ENCODE measurements at places on chromosomes 3 and 15.
A peak's percentile ranks its signal among the peaks of the same experiment; 100 is the strongest.

DNA sequence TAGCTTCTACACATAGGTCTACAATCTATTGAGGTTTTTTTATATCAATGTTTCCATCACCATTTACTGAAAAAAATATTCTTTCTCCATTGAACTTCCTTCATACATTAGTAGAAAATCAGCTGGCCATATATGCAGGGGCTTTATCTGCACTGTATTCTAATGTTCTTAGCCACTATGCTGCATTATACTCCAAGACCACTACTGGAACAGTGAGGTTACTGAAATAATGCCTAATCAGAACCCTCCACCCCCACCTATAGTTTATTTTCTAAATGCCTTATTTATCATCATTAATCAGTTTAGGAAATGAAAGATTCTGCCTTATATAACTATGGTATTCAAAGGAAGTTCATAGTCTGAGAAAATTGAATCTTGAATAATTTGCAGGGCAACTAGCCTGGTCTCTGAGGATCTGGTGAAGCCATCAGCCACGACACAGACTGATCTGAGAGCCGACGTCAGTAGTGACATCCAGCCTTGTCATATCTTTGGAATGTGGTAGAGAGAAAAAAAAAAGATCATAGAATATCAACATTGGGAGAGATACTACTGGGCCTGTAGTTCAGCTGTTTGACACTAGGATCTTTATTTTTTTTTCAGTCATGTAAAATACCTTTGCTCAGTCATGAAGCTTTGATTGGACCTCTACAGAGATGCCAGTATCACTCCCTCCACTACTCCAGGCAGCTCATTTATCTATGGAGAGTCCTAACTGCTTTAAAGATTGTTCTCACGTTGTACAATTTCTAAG lies 66.6 kb downstream of the P3H2 start:
- DNase-seq: no peak

- DNase-seq: no peak
Measured at GRCh38 chr15:96670389-96670788, 339.9 kb downstream of the NR2F2 start.

DNA sequence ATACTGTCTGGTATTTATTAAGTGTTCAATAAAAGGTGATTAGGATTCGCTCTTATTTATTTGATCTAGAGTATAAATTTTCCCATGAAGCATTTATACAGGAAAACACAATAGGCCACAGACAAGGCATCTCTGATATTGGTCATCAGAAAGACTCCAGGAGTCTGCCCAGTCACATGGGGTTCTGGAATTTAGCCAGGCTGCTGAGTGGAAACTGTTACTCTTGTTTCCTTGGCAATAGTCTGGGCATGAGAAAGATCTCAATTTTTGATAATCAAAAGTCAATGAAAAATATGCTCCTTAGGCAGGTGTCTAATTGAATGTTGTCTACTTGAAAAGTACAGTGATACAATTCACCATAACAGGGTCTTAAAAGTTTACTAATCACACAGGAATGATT lies 161.2 kb downstream of the FRMD5 start:
- no peak for DNase-seq

GRCh38 chr3:134803051-134803505 lies 8.0 kb downstream of the EPHB1 start:
- DNase-seq: no peak

- no peak for DNase-seq
Measured at GRCh38 chr3:88019024-88019423, 39.8 kb downstream of the CGGBP1 start.

GRCh38 chr3:12380461-12380860 lies 91.6 kb downstream of the PPARG start:
- DNase-seq: no peak

GRCh38 chr15:45084163-45084562 lies 29.8 kb downstream of the DUOX2 start:
- no peak for DNase-seq

- no peak for DNase-seq
Measured at GRCh38 chr3:76099956-76100355, 314.6 kb upstream of the ZNF717 start.

- peak; percentile 98 for DNase-seq
Measured at GRCh38 chr3:184565421-184566211, 4.0 kb downstream of the EPHB3 start.

DNA sequence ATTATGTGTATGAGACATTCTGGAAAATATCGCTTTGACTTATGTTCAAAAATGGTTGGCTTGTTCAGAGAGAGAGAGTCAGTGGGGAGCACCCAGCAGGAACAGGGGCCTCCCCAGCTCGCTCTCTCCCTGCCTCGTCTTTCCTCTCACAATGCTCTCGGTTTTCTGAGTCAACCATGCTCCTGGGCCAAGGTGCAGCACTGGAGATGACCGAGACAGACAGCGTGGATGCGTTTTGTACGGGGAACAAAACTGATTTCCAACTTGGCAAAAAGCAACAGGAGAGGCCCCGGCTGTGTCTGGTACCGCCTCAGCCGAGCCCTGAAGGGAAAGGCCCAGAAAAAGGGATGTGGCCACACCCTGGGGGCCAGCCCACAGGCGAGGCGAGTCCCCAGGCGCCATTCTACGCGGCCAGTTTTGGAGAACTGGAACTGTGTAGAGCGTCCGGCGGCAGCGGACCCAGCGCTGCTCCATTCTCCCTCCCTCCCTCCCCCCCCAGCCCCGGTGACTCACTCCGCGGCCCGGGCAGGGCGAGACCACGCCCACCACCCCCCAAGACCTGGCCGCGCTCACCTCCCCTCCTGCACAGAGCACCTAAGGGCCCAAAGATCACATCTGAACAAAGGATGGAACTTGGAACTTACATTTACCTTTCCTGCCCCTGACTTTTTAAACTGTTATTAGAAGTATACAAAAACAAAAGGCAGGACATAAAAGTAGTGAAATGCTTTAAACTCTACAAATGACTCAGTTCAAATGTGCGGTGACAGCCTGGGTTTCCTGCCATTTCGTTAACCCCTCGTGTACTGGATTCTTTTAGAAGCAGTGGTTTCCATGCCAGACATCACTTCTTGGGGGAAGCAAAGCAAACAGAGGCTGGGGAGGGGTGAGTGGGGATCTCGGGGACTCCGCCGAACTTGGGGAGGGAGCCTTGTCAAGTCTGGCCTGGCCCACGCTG lies 12.7 kb downstream of the ATP10A start:
- peak; percentile 87 for DNase-seq

- no peak for DNase-seq
Measured at GRCh38 chr3:535566-536416, 339.2 kb downstream of the CHL1 start.

DNA sequence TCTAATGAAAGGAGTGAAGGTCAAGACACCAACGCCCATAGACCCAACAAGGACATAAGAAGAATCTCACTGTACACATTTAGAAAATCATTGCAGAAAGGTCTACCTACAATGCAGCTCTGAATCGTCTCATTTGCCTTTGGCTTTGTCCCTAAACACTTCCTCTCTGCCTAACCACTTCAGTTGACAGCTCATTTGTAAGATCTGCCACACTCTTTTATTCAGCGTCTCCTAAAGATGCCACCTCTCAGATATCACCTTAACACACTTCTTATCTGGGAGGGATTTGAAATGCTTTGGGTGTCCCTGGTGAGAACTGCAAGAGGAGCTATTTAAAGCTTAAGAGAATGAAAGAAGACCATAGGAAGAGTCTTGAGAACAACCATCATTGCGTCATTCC lies 38.7 kb downstream of the RAB27A start:
- no peak for DNase-seq

DNA sequence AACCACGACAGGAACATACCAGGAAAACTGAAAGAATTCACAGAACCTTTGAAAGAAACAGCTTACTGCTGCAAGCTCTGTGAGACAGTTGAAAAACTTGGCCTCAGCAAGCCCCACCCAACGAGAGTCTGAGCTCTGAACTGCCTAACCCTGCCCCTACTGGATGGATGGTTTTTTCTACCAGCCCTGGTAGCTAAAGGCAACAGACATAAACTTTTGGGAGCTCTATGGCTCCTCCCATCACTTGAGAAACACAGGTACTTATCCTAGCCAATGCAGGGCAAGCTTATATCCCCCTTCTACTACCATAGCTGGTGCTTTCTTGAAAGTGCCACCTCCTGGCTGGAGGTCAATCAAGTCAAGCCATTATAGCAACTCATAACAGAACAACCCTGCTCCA lies 471.8 kb downstream of the GRM7 start:
- no peak for DNase-seq

DNA sequence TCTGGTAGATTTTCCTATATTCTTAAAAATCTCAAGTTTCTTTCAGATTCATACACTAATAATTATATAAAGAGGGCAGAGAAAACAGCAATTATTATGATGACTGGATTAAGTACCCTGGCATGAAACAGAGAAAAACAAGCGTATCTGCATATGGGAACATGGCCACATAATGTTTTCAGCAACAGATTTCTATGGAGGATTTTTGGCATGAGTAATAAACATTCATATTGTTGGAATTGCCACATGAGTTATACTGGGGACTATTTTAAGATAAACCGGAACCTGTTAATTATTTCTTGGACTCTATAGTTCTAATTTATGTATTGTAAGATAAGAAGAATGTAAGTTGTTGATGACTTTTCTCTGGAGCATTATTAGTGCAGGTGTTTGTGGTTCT lies 112.7 kb downstream of the OXSM start:
- no peak for DNase-seq

- DNase-seq: no peak
Measured at GRCh38 chr3:148186881-148187280, 510.8 kb upstream of the AGTR1 start.

- no peak for DNase-seq
Measured at GRCh38 chr15:93870583-93870982, 360.8 kb upstream of the MCTP2 start.

DNA sequence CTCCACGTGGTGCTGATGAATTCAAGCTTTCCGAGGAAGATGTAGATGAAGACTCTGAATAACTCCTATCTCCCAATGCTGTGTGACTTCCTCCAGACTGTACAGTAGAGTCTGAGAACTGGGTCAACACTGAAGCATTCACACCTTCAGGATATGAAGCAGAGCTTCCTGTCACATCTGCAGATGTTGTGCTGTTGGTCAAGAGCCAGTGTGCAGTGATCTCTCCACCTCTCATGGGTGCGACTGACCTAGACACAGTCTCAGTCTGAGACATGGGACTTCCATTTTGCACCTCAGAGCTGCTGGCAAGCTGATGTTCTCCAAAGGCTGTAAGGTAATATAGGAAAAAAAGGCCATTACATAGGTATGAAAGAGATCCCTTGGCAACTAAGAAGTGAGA lies 36.5 kb downstream of the HEG1 start:
- DNase-seq: no peak

DNA sequence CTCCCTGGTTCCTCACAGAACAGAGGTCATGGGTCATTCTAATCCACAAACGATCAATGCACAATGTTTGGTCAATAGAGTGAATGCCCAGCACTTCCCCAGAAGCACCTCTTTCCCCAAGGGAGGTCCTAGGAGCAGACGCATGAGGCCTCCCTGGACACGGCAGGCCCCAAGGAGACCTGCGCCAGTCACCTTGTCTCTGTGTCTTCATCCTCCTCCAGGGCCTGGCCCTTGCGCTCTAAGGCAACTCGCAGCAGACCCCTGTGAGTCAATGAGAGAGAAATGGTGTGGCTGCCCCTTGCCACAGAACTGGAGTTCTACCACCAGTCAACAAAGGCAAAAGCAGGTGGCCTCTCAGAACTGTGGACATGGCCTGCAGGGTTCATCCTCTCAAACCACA lies 18.1 kb downstream of the ALS2CL start:
- DNase-seq: no peak

DNA sequence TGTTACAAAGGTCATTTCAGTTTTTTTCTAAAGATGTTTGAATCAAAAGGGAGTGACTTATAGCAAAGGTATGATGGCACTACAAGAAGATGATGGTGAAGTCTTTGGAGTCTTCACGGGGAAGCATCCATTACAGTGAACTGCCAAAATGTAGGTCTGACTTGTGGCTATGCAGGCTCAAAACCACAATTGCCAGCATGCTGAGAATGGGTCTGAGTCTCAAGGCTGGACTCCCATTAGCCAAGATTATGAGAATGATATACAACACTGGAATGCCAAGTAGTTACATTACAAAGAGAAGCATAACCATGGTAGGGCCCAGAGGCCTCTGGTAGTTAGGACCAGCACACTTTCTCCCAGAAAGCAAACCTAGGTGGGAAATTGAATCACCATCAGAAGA lies 194.2 kb downstream of the MTHFS start:
- no peak for DNase-seq

DNA sequence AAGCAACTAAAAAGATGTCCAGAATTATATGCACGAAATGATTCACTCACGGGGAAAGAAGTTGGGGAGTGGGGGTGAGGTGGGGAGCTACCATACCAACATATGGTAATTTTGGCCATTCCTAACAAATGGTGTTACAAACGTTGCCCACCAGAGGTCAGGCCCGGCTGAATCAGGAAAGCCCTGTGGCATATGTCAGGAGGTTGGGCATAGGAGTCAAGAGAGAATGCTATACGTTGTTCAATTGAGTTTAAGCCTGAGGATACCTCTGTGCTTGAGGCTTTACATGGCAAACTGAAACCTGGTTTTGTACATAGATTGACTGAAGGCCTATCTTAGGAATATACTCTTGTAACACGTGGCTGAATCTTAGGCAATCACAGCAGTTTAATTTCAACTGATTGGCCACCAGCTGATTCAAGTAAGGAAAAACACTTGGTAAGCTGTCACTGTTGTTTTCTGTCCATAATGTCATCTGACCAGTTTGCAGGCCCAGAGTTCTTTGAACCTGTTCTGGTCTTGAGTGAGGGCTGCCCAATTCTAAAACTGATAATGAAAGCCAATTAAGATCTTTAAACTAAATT lies 23.4 kb upstream of the SLC2A2 start:
- DNase-seq: peak; percentile 80

All from T47D (cell line).